ENCODE measurements at places on chromosomes 13 and 19. TPM values are rescaled to one million over a fixed set of nuclear protein-coding genes. Genes with fewer than 3 reads are reported as not detected.

The SIGLEC6 gene
- total RNA-seq = not detected

The SLC8A2 gene
- 3.2 TPM for total RNA-seq

- peak; percentile 41 for DNase-seq
Observed at GRCh38 chr13:79448413-79448812, 32.5 kb upstream of the NDFIP2 start.

DNA sequence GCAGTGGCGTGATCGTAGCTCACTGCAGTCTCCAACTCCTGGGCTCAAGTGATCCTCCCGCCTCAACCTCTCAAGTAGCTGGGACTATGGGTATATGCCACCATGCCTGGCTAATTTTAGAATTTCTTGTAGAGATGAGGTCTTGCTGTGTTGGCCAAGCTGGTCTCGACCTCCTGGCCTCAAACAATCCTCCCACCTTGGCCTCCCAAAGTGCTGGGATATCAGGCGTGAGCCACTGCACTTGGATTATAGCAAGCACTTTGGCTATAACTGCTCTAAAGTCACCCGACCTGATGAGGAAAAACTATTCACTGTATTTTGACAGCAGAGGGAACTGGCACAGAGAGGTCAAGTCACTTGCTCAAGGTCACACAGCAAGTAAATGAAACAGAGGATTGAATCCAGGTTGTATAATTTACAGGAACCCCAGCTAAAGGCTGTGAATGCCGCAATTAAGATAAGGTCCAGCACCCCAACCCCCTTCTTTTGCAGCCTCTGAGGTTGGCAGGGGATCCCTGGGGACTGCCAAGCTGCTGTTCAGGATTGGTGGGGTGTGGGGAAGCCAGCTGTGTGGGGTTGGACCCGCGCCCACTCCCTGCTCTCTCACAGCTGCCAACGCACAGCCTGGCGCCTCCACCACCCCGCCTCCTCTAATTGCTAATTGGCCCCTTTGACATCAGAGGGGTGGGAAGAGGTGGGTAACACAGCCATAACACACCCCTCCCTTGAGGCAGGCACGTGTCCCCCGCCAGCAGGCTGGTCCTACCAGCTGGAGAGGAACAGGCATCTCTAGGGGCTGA lies 6.0 kb downstream of the TMIGD2 start:
- DNase-seq = peak; percentile 91

- DNase-seq = peak; percentile 87
Observed at GRCh38 chr13:79631051-79631659, 150.2 kb downstream of the NDFIP2 start.

DNA sequence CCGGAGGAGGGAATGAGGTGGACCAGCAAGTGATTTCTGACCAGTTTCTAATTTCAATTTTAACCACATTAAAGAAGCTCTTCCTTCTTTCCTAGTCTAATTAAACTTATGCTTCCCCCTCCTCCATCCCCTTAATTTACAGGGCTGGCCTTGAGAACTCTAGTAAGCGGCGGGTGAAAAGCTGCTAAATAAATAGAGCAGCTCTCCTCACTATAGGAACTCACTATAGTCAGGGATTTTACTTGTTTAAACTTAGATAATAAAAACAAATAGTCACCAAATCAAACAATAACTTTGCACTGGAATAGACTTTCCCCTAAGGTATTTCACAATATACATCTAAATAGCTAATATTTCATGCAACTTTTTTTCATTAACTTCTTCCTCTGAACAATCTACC lies 1838.2 kb upstream of the PRR20A start:
- DNase-seq = no peak

- no peak for DNase-seq
Observed at GRCh38 chr13:79222427-79223205, 183.4 kb downstream of the RBM26 start.

DNA sequence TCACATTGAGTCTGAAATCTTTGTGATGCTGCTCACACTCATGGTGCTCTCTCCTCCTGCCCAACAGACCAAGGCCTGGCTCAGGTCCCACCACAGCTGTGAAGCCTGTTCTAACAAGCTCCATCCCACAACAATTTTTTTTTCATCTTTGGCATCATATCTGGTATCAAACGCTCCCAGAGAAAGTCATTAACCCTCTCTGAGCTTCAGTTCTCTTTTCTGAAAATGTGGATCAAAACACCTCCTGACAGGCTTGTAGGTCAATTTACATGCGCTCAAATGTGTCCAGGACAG lies 224.4 kb downstream of the LACC1 start:
- DNase-seq = no peak

GRCh38 chr13:106756446-106756845 lies 188.5 kb upstream of the ARGLU1 start:
- DNase-seq = no peak
